WTC11 (cell line): ENCODE measurements at places on chromosomes 12 and 14. TPM values are rescaled to one million over a fixed set of nuclear protein-coding genes. Genes with fewer than 3 reads are reported as not detected.

- peak; percentile 67 for DNase-seq
These were observed at the start of gene BMAL2 for GRCh38 chr12:27332714-27333402. Gene BMAL2 (plus strand): TSS chr12:27332836. CDS start chr12:27333073, 237 bp downstream.

DNA sequence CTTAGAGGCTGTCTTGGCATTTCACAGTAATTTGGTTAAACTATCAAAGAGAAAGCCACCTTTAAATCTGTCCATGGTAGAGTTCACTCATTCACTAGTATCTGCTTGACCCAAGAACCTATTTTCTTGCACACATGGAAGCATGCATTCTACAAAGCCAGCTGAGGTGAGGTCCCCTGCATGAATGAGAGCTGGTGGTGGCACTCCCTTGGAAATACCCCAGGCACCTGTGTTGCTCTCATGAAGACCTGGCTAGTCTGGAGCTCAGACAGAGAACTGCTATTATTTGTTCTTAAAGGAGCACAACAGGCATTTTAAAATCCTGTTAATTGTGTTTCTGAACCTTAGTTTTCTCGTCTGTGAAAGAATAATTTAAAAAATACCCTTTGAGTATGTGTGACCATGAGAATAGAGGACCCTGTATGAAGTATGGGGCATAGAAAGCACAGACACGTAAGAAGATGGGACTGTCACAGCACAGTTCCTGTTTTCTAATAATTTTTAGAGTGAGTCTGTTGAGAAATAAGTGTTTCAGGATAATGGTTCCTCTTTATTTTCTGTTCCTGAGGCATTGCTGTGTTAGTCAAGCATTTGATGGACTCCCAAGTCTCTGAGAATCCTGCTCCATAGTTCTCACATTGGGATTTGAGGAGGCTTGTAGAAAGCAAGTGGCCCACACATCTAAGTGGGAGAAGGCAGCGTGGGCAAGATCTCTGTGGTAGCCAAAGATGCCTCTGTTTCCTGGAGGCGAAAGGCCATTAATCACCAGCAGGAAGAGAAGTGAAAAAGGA, 10.9 kb downstream of the RGS6 start:
- DNase-seq, result no peak

Gene LYZ
- 1.0 to 1.5 TPM (median 1.1 TPM) in 3 replicates for total RNA-seq

Gene CLEC6A
- total RNA-seq, result 0.11 to 0.20 TPM in 2 of 3 replicates, not detected in the other
